Fibroblast of mammary gland (primary cell): ENCODE measurements at places on chromosomes 2 and 18.

DNA sequence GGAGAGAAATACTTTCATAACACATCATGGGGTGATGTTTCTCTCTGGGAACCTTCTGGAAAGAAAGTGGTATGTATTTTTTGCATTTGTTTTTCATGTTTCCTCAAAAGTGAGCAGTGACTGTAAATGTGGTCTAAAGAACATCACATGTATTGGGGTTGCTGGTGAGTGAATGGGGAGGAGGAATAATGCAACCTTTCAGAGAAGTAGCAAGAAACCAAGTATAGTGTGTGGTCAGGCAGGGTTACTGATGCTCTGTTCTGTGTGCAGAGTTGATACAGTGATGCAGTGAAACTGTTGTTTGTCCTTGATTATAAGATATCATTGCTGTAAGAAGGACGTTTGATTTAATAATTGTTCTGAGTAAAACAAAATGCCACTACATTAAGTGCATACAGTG is 24.1 kb downstream of the ADNP2 start:
- DNase-seq = no peak

DNA sequence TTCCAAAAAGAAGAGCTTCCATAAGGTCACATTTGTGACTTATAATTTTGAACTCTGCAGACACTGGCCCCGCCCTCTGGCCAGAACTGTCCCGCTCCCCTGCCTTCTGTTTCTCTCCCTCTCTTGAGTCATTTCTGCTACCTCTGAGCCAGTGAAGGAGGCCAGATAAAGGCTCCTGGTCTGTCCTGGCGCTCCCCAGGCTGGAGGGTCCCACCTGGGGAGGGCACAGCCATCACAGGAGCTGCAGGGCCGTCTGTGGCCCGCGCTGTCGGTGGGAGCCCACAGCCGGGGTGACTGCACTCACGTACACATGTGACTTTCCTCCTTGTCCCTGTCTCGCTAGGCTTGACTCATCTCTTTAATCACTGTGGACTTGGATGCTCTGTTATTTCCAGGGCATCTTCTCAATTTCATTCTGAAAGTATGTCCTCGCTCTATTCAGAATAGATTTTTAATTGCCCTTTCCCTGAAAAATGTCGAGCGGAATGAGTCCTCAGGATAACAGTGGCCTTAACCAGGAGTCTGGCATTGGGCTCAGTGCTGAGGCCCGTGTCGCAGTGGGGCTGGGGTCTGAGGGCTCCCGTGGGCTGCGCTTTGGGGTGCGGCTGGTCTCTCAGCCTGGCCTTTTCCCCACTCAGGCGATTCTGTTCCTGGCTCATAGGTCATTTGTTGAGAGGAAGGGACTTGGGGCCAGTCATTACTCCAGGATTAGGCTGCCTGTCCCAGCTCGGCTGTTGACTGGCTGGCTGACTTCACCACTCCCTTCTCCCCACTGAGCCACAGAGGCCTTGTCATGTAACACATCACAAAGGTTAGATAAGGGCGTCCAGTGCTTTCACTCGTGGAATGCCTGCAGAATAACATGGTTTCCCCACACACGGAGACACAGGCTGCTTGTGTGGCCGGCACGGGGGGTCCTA is 34.5 kb downstream of the KLHL29 start:
- peak; percentile 56 for DNase-seq

- peak; percentile 76 for DNase-seq
Observed at GRCh38 chr18:6627645-6628044, 101.9 kb upstream of the ARHGAP28 start.

GRCh38 chr2:145692971-145693478 is 1173.1 kb upstream of the ZEB2 start:
- DNase-seq = peak; percentile 96

DNA sequence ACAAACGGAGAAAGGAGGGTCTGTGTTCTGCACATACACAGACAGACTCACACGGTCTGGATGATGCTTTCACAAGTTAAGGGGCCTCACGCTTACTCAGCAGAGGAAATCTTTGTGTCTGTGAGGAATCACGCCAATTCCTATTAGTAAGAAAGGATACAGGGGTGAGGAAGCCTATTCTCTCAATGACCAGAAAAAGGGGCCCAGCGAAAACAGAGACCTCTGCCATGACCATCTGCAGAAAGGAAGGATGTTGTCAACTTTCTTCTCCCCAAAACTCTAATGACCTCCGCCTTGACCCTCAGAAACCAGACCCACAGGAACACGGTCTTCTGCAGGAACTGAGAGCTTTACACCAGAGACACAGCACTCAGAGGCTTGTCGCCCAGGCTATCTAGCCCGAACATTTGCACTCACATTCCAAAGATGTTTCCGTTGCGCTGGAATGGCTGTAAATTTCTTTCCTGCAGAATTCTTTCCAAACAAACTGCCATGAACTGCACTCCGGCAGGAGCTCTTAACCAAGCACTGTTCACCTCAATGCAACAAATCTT is 186.3 kb downstream of the TCF4 start:
- DNase-seq = peak; percentile 83

- DNase-seq = no peak
Observed at GRCh38 chr2:77484026-77484425, 38.1 kb downstream of the LRRTM4 start.

DNA sequence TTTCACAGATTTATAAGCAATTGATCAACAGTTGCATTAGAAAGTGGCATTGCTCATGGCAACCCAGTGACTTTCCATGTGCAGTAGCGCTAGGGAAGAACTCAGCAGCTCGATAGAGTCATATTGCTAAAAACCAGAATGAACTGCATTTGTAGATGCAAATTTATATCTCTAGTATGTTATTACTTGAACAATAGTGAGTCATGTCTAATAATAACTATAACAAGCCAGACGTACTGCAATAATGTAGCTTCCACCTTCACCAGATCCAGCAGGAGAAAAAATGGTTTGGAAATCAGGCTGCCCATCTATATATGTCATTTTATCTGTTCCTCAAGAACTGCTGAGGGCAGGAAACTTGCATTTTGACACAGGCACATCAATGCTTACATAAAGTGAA is 66.5 kb upstream of the FIGN start:
- DNase-seq = no peak

- DNase-seq = no peak
Observed at GRCh38 chr2:101386599-101387150, 628 bp downstream of the CREG2 start.

DNA sequence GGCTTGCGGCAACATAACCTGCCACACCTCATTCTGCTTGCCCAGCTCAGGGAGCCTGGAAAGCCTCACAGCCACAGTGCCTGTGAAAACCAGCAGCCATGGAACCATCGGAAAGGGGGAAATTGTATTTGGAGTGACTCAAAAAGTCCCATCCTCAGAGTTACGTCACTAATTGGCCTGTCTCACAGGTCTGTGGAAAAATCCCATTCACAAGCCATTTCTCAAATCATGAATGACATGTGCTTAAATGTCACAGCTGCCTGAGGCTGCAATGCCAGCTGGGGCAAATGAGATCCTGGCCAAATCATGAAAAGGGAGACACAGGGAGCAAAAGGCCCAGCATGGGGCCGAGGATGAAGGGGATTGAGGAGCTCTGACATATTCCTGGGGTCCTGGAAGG is 486.9 kb upstream of the RAB6C start:
- DNase-seq = no peak

DNA sequence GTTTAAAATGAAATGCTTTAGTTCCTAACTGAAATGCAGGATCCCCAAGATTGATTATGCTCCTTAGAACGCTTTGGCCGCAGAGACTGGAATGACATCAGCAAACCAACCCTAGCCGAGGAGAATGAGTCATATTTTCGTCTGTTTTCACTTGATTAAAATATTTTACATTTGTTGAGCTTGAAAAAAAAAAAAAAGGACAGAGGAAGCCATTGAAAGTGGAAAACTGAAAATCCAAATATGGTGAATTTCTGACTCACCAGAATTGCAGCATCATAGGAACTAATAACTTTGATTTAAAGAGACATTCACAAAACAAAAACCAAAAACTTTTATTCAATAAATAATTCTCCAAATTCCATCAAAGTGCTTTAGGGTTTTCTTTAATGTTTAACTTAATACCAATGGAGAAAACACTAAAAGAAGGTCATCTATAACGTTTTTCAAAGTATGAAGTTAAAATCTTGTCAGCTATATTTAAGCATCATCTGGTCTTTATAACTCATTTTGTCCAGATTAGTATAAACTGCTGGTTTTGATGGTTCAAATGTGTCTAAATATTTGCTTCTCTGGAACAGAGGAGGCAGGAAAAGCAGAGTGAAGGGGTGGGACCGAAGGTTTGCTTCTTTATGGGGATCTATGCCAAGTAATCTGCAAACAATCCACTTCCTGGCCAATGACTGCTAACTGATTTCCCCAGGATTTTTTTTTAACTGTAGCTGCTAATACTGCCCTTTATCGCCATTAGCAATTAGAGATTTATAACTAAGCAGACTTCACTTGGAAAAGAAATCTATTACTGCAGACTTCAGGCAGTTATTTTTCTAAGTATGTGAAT is 30.9 kb upstream of the COL5A2 start:
- peak; percentile 98 for DNase-seq

DNA sequence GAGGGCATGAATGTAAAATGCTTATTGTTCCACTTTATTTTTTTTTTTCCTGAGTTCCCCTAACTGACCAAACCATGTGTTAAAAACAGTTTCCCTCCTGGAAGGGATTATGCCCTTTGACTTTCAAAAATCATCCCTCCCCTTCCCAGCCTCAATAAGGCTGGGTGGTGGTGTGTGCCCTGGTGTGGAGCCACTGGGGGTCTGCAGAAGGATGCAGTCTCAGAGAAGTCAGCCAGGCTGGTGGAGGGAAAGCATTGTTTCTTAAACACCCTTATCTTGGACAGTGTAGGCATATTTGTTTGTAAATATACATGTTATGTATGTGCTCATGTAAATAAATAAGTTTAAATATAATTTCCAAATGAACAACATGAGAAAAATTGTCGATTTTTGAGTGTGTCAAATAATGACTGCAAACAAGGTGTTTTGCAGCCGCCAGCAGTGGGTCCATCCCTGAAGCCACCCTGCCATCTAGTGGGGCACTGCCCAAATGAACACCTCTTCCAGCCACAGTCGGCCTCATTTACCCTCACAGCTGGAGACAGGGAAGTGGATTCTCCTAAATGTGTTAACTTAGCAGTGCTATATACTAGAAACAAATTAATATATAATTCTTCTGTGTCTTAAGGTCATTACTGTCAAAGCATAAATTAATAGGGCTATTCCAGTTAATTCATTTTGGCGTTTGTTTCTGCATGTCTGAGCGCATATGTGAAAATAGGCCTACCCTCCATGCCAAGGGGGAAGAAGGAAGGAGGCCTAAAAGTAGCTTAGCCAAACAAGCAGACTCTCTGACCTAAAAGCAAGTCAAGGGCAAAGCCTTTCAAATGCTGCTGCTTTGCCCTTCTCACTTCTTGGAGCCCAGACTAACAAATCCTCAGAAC is 209.6 kb upstream of the PIK3C3 start:
- DNase-seq = peak; percentile 30

DNA sequence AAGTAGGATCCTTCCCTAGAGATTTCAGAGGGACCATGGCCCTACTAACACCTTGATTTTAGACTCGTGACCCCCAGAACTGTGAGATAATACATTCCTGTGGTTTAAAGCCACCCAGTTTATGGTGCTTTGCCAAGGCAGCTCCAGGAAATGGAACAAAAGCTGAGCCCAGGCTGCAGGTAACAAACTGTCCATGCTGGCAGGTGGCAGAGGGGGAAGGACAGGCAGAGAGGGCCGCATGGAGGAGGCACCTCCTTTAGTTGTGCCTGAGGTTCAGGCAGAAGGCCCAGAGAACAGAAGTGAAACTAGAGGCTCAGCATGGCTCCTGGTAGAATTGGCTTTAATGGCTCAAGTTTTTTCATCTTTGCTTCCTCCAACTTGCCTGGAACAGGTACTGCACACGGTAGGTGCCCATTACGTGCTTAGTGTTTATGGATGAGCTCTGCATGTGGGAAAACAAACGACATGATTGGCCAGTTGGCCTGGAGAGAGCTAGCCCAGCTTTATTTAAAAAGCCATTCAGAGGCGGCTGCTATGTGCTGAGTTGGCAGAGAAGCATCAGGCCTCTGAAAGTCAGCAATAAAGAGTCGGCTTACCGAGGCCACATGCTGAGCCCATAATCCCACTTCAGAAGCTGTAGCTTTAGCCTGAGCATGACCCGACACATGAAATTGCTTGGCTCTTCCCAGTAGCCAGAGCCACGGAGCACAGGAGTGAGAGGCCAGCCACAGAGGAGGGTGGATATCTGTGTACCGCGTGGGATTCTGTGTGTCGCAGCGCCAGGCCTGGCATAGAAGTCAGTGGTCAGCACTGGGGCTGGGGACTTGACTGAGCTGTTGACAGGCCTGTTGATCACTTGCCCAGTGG is 36.5 kb downstream of the HS1BP3 start:
- DNase-seq = peak; percentile 35

DNA sequence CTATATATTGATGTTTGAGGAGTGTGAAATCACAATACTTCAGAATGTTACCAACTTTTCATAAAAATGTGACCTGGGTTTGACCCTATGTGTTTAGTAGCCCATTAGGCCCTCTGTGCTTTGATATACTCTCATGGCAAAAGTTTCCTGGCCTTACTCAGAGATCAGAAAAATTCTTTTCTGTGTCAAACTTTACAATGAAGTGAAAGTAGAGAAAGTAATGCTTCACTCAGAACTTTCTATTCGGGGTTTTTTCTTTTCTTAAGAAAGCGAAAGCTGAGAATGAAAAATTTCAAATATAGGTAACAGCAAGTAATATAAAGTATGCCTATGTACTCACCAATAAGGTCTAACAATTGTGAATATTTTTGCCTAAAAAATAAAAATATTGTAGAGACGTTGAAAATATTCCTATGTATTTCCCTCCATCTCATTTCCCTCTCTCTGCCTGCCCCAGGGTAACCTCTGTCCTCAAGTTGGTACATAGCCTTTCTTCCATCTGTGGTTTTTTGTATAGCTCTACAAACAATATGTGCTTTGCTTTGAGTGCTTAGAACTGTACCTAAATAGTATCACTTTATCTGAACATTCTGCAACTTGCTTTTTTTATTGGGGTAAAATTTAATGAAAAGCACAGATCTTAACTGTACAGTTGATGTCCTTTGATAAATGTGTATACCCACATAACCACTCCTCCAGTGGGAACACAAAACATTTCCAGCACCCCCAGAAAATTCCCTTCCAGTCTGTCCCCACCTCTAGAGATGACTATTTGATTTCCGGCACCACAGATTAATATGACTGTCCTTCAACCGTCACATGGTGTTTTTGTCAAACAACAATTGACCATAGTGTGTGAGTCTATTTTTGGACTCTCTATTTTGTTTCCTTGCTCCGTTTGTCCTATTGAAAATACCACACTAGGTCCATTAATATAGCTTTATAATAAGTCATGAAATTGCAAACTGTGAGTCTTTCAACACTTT is 10.3 kb upstream of the ACKR3 start:
- DNase-seq = no peak

DNA sequence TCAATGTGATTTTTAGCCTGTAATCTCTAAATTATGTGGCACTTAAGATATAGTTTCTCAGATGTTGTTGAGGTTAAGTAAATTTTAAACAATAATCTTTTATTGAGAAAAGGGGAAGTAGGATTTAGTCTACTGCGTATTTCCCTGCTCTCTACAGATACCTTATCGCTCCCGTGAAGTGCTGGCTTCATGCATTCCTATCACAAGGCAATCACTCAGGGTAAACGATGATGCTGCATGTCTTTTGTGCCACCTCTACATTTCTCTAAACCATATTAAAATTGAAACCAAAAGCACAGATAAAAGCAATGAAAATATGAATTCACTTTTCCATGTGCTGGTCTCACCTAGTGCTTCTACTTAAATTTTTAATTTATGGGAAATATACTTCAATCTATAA is 14.4 kb upstream of the RPE start:
- no peak for DNase-seq

GRCh38 chr2:237652854-237653253 is 25.5 kb downstream of the LRRFIP1 start:
- DNase-seq = no peak

- no peak for DNase-seq
Observed at GRCh38 chr18:37524139-37524497, 41.5 kb downstream of the CELF4 start.
